ENCODE measurements at places on chromosomes 16 and 17.

DNA sequence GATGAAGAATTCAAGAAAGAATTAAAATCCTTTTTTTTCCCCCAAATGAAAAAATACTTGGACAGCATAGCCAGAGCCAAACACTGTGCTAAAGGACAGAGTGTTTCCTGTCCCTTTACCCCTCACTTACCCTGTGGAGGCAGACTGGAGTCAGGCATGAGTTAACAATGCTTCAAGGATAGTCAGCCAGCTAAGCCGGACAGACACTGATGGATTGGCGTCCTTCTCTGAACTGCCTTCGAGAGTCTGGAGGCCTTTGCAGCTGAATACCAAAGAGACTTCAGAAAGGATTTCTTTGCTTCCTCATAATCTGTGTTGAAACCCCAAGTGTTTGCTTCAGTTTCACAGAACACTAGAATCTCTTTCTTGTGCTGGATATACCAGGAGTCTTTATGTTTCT, 4.6 kb downstream of the METTL9 start:
- no peak for DNase-seq

DNA sequence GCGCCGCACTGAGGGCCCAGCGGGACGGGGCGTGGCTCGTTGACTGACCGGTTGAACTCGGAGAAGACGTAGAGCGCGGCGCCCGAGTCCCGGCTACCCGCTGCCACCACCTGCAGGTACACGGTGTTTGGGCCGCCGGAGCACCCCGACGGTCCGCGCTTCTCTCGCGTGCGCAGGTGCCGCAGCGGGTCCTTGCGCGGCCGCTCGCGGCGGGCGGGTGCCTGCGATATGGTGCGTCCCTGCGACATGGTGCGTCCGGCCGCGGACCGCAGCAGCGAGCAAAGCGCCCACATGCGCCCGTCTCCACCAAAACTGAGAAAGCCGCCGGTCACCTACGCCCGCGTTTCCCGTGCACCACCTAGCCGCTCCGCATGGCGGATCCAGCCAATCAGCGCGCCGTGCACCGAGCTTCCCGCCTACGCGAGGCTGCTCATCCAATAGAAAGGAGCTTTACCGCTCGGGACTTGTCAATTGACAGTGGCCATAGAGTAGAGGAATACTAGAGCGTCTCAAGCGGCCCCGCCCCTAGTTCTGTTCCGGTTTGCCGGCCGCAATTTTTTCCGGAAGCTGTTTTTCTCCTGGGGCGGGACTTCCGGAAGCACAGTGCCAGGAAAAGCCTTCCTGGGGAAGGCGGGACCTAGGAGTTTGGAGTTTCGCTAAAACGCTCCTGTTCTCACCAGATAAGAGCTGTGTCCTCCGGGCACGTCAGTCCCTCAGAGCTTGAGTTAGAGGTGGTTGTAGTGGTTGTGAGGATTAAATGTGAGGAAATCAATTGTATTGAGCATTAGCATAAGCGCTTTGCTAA, at the start of gene ELAC2:
Gene ELAC2, minus strand, starts transcription at position 373 of the 805 bp plus-strand sequence. Its CDS starts 80 bp downstream, at position 293.
- DNase-seq: peak; percentile 97

- no peak for DNase-seq
These were observed 674 bp downstream of the PPP1R27 start for GRCh38 chr17:81833921-81834830.

GRCh38 chr17:32960815-32961214, 30.8 kb upstream of the SPACA3 start:
- no peak for DNase-seq

DNA sequence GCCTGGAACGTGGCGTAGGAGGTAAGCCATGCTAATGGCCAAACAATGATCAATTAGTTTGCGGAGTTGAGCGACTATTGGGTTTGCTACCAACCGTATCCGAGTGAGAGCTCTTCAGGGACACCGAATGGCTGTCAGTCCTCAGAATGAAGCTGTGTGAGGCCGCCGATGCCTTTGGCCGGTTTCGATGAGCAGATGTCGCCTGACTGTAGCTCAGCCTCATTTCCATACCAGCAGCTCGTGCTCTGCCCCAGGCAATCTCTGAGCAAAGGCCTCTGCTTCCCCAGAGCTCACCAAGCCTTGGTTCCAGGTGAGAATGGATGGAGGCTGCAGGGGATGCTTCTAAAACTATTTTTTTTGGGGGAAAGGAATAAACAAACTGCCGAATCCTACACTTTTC, 111.7 kb upstream of the HS3ST4 start:
- no peak for DNase-seq

DNA sequence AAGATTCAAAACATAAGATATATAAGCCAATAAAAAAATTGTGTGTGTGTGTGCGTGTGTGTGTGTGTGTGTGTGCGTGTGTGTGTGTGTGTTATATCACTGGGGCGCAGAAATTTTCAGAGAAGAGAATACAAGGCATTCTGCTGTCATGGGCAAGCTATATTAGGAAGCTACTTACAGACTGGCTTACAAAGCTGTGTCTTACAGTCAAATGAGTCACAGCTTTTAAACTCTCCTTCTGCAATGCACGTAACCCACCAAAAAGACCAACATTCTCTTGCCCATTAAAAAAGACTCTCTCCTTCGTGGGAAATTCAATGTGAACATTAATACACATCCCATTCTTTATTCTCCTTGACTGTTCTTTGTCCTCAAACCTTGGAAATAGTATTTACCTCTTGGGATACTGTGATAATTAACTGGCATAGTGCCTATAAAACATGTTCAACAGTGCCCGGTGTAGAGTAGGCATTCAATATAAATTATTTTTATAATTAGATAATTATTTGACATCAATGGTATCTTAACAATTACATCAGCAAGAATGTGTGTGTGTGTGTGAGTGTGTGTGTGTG, 860.4 kb upstream of the SOX9 start:
- no peak for DNase-seq

GRCh38 chr17:72176951-72177660, 56.3 kb downstream of the SOX9 start:
- DNase-seq: no peak

GRCh38 chr17:50843150-50843905, 7.9 kb downstream of the WFIKKN2 start:
- no peak for DNase-seq

GRCh38 chr17:41835800-41836549, at the start of gene NT5C3B:
TSS of gene NT5C3B (minus strand) at chr17:41836232. CDS start at chr17:41836193, 39 bp downstream.
- DNase-seq: peak; percentile 46

- DNase-seq: no peak
These were observed 27.2 kb upstream of the KCNJ16 start for GRCh38 chr17:70047619-70048419.

GRCh38 chr17:74864866-74865395, 5.2 kb upstream of the GRIN2C start:
- peak; percentile 85 for DNase-seq

DNA sequence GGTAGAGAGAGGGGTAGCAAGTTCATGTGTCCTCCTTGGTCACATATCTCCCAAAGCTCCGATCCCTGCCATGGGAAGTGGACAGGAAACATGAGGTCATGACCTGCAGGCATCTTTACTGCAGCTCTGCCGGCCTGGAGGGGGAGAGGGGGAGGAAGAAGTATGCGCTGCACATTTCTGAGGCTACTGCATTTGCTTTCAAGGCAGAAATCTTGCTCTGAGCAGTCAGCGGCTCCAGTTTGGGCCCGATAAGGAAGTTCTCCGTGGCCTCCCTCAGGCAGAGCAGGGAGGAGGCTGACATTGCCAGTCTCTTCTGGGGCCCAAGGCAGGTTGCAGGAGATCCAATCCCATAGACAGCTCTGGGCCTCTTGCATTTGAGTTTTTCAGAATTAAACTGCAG, 1.5 kb upstream of the NHERF1 start:
- no peak for DNase-seq

DNA sequence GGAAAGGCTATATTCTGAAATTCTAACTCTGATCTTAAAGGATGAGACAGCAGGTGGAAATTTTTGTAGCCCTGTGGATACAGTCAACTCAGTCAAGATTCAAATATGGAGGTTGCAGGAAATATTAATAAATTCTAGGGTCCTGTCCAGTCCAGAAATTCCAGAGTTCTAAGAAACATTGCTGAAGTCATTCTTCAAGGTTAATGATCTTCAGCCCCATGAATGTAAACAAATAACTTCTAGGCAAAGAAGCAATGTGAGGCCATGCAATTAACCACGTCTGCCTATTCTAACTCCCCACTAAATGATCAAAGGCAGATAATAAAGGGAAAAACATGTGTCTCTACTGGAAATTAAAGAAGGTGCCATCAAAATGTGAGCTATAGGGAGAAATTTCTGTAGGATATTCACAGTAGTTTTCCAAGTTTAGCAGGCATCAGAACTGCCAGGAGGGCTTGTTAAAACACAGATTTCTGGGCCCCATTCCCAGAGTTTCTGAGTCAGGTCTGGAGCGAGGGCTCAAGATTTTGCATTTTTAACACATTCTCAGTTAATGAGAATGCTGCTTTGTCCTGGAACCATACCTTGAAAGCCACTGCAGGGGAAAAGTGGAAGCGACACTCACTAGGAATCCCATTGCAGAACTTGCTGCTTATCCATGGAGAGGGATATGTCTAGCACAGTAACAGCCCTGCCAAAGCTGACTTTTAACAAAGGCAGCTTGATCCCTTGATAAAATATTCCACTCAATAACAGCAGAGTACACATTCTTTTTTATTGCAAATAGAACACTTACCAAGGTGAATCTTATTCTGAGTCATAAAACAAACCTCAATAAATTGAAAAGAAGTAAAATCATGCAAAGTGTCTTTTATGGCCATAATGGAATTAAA, 61.8 kb downstream of the DNAH3 start:
- no peak for DNase-seq

GRCh38 chr16:55815320-55815719, 17.6 kb downstream of the CES1 start:
- DNase-seq: no peak

DNA sequence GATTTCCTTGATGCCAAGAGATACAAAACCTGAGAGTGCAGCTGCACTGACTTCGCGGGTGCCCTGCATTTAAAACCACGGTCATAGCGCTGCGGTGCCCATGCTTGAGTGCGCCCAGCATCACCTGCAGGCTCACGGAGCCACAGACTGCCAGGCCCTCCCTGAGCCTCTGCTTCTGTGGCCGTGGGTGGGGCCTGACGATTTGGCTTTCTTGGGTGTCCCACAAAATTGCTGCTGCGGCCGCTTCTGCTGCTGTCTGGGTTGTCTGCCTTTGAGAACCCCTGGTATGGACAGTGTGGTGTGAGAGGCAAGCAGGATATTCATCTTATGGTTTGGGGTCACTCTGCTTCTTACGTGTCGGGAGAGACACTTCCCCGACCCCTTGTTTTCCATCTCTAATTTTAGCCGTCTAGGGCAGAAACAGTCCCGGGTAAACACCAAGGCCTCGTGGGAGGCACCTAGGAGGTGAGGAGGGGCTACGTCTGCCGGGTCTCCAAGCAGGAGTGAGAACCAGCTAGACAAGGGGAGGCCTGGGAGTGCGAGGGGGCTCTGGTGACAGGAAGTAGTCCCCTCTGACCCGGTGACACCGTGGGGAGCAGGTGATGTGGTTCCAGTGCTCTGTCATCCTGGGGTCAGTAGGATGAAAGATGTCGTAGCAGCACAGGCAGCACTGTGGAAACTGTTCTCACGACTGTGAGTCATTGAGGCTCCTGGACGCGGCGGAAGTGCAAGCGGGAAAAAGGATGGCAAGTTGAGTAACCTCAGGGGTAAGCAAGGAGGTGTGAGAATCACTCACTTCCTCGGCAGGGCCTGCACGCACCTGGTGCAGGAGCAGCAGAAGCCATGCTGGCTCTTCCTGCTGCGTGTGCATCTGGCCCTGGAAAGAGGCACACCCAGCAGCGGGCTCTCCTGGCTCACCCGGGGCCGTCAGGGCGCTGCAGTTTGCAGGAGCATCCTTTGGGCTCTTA, 176.3 kb downstream of the RPTOR start:
- DNase-seq: peak; percentile 87

GRCh38 chr16:3584412-3584811, 7.2 kb upstream of the NLRC3 start:
- no peak for DNase-seq

- no peak for DNase-seq
These were observed 378.8 kb downstream of the SLC39A11 start for GRCh38 chr17:72713701-72714100.

DNA sequence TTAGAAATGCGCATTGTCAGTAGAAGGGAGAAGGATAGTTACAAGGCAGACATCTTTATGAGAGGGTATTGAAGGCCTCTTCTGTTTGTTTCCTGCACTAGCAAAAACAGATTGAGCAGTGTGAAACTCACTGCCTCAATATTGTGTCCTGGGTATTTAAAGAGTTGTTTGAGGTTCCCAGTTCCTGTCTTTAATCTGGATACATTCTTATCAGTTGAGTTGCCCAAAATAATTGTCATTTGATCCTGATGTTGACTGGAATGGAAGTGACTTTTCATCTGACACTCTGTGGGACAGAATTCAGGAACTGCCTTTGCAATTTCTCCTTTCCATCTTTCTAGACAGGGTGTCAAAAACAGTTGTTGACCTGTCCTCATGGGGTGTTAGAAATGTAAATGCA, 1.7 kb downstream of the ATP6V0A1 start:
- DNase-seq: no peak

DNA sequence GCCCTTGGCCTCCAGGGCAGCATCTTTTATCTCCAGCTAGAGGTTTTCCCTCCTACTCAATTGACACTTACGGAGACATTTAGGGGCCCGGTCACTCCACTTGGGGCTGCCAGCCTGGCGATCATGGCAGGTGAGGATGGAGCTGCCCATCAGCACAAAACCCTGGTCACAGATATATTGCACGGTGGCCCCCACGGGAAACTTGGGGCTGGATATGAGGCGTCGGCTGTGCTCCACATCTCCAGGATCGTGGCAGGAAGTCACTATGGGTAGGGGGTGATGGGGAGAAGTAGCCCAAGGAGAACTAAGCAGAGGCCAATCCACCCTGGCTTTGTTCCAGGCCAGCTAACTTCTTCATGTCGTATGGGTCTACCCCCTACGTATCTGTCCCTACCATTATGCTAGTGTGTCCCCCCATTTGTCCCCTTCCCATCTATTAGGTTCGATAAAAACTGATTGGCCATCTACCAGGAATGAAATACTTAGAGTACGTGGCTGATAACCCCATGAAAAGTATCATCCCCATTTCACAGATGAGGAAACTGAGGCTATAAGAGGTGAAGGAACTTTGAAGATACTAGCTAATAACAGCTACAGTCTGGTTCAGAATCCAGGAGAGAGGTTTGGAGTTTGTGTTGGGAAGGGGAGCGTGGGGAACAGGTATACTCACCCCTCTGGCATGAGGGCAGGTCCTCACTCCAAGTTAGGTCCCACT, 6.1 kb upstream of the PHF12 start:
- DNase-seq: no peak

DNA sequence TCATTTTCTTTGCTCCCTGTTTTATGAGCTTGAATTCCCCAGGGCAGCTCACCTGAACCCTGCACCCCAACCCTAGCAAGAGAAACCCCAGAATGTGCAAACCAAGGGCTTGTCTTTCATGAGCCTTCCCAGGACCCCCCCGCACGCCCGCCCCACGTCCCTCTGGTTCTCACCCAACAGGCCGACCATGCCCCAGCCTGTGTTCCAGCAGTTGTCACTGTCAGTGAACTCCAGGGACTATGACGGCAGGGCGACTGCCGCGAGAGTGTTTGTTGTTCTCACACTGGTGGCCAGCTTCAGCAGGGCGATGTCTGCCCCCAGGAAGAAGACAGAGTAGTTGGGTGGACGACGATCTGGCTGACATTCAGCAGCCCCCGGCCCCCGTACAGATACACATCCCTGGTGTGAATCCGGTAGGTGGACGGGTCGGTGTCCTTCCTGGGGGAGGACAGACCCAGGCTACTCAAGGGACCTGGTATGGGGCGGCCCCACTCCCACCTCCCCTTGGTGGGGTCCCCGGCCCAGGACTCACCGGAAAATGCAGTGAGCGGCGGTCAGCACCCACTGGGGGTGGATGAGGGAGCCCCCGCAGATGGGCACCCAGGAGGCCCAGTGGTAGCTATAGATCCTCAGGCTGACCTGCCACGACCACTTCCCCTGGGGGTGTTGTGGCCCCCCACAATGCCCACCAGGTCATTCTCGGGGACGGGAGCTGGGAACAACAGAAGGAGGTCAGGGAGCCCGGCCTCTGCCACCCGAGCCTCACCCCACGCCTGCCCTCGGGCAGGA, 20.1 kb downstream of the TPSD1 start:
- no peak for DNase-seq

Data from stimulated activated effector memory CD8-positive, alpha-beta T cell treated with anti-CD3 and anti-CD28 coated beads, Interleukin-12 subunit alpha, Interleukin-12 subunit beta, amount 100 ng/mL, for 72 hours (primary cell).